ENCODE measurements at places on chromosomes 1 and 21.

DNA sequence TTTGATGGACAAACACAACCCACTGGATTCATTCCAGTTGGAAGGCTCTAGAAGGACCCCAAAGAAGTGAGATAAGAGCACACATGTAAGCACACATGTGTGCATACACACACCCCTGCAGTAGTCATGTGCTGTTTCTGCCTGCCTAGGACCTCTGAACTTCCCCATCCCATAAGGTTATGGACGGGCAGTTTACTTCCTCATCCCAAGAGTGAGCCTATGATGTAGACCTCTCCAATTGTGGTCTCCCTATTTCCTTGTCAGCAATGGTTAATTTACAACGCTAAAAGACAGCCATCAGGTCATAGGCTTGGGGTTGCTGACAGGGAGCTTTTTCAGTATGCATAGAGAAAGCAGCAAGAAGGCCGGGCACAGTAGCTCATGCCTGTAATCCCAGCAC lies 15.4 kb upstream of the ADAR start:
- DNase-seq, result no peak

DNA sequence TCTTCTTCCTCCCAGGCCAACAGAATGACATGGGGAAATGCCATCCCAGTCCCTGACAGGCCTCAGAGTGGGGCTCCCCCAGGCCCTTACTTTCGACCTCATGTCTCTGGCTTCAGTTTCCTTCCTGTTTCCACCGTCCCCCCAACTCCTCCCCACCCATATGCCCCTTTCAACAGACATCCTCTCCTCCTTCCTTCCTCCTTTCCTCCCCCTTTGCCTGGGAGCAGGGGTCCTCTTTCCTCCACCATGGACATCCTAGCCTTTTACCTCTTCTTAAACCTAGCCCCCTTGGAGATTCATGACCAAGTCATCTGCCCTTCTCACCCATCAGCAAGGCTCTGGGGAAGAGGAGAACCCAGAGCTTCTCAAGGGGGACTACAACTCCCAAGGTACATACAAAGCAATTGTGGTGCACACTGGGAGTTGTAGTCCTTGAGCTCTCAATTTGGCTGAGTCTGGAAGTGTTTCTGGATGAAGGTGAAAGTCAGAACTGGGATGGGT lies 4.0 kb downstream of the ZBTB7B start:
- no peak for DNase-seq

DNA sequence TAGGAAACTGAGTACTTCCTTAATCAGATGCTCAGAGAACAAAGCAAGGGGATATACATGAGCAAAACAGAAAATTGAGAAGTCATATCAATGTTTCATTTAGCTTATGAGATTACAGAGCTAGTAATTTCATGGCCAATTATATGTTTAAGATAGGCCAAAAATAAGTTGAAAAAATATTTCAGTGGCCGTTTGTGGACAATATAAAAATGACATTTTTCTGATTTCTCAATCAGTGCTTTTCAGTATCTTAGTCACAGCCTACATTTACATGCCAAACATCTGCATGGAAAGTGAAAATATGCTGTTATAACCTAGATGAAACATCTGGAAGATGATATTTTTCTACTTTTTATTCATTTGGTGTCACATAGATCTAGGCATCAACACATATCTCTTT lies 192.5 kb downstream of the HLX start:
- DNase-seq, result no peak

GRCh38 chr1:228212415-228212965 lies 4.6 kb downstream of the OBSCN start:
- DNase-seq, result peak; percentile 51

DNA sequence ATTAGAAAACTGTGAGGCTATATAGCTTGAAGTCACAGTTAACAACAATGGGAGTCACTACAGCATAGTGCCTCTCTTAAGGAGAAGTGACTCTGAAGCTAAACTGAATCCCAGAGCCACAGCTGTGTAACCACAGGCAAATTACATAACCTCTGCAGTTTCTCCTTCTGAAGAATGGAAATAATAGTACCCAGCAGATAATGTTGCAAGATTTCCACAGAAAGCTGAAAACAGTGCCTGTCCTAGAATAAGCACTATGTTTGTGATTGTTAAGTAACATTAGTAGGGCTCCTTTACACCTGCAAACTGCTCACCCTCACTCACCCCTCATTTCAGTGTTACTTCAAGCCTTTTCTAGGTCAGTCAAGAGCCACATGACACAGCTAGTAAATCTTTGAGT lies 886.7 kb downstream of the PLA2G4A start:
- DNase-seq, result no peak

DNA sequence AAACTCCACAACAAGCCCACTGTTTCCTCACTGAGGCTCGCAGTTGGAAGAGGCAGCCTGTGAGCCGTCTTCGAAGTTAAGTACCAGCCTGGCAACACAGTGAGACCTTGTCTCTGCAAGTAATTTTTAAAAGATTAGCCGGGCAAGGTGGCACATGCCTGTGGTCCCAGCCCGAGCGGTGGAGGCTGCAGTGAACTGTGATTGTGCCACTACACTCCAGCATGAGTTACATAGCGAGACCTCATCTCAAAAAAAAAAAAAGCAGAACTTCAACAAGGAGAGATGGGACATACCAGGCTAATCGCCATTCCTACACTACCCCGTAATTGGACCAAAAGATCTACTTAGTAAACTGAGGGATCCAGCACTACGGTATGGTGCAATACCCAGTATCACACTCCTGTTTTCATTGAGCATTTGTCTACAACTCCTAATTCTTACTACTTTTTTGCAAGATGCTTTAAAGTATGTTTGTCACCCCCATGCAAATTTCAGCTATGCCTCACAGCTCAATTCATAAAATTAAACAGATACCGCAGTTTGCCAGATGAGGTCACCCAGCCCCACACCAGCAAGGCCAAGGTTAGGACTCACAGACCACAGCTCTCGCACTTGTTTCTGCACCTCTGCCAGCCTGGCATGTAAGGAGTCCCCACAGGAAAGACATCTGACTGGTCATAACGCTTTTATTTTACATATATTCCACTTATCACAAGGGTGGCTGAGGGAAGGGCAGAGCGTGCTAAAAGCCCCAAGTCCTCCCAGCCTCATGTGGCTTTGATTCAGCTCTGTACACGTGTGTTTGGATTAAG lies 21.0 kb downstream of the SDE2 start:
- DNase-seq, result no peak

All from lower lobe of right lung (tissue), 2 donors.